Activated T-cell treated with anti-CD3 and anti-CD28 coated beads, Interleukin-2, amount 50 U/mL, for 4 hours (primary cell): ENCODE measurements at places on chromosomes 3 and 15.

GRCh38 chr3:23834082-23834870 lies 28.5 kb downstream of the UBE2E1 start:
- no peak for DNase-seq

GRCh38 chr3:188956839-188957489 lies 214.8 kb upstream of the TPRG1 start:
- DNase-seq: no peak

GRCh38 chr15:41490355-41490754 lies 3.3 kb upstream of the ITPKA start:
- no peak for DNase-seq

DNA sequence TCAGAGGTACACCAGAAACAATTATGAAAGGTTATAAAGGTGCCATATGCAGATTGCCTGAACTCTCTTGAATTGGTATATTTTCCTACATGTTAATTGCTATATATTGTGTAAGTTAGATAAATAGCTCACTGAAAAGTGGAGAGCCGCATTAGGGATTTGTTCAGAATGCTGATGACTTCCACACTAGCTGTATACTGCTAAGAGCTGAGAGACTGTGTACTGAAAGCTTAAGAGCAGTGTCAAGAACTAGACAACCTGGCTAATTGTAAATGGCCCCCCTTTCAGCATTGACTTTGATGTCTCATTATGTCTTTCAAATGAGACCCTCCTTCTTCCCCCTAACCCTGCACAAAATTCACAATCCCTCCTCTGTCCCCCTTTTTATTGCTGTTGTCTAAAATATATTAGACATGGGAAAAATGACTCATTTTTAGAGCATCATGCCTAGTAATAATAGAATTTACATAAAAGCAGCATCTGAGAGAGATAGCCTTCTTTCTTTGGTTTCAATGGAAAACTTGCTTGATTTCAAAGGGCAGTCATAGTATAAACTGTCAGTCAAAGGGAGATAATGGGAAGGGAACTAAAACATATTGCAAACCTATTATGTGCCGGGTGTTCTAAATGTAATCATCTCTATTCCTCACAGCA lies 34.7 kb upstream of the GREM1 start:
- DNase-seq: no peak

- DNase-seq: no peak
Observed at GRCh38 chr15:72116731-72117485, 1.0 kb downstream of the MYO9A start.

DNA sequence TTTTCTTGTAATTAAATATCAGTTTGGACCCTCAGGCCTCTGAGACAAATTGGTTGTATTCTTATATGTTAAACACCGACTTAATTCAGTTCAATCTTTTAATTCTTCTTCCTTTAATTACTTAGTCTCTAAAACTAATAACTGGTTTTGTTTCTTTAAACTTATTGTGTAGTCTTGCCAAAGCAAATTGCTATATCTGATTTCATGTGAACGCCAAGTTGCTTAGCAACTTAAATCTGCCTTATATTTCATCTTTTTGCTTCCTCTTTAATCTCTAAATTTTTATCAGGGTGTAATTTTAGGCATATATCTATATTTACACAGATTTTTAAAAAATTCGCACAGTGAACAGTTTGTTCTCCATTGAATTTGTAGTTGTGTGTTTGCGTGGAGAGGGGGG lies 82.2 kb downstream of the CADM2 start:
- no peak for DNase-seq

DNA sequence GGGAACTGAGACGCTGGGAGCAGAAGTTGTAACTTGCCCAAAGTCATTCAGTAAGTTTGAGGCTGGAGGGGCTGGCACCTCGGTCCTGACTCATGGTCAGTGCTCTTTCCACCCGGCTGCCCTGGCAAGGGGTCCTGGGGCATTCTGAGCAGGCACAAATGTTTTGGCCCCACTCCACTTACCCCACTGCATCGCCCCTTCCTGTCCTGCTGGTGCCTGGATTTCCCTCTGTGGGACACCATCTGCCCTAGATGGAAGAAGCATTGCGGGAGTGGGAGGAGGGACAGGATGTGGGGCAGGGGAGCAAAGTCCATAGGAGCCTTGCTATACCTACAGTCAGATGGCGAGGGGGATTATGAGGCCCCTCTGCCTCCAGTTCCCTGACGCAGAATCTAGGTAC lies 4.5 kb downstream of the CORO2B start:
- no peak for DNase-seq

- DNase-seq: no peak
Observed at GRCh38 chr3:32601722-32602121, 31.1 kb upstream of the DYNC1LI1 start.

- DNase-seq: no peak
Observed at GRCh38 chr3:98966862-98967546, 65.5 kb upstream of the DCBLD2 start.

- no peak for DNase-seq
Observed at GRCh38 chr3:161879470-161879869, 382.9 kb downstream of the OTOL1 start.

DNA sequence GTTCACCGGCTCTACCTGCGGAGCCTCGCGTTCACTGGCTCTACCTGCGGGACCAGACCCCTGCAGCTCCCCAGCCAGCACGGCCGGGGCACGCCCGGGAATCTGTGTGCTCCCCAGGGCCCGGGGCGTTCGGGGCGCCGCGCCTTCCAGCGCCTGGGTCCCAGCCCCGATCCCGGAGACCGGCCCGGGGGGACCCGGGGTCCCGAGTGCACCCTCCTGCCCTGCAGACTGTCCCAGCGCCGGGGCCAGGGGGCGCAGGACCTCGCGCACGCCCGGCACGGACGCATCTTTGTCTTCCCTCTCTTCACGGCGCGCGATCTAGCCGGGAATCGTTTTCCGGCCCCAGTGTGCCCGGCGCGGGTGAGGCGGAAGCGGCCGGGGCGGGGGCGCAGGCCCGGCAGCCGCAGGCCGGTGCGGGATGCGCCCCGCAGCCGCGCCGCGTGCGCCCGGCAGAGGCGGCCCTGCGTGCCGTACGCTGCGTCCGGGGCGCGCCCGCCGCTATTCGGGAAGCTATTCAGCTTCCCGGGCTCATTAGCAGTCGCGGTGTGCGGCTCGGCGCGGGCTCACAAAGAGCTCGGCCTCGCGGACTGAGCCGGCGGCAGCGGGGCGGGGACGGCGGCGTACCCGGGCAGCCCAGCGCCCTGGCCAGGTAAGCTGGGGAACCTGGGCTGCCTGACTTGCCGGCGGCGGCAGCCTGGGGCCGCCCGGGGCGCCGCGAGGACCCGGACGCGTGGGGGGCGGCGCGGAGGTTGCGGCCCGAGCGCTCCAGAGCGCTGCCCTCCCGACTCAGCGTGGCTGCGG lies at the start of gene APBA2:
Gene APBA2, plus strand, starts transcription at position 345 of the 801 bp plus-strand sequence. CDS start 167,911 bp downstream, outside the sequence.
- DNase-seq: peak; percentile 42

- DNase-seq: no peak
Observed at GRCh38 chr15:75203908-75204263, 2.2 kb downstream of the C15orf39 start.

- DNase-seq: no peak
Observed at GRCh38 chr3:51975852-51976549, 1.1 kb downstream of the ABHD14A start.

- no peak for DNase-seq
Observed at GRCh38 chr3:159937561-159938166, 51.0 kb upstream of the IL12A start.

- DNase-seq: no peak
Observed at GRCh38 chr3:152197937-152198336, 70.8 kb upstream of the MBNL1 start.

GRCh38 chr3:177377166-177377565 lies 179.9 kb upstream of the TBL1XR1 start:
- no peak for DNase-seq

GRCh38 chr3:178457511-178457910 lies 78.7 kb upstream of the KCNMB2 start:
- no peak for DNase-seq

DNA sequence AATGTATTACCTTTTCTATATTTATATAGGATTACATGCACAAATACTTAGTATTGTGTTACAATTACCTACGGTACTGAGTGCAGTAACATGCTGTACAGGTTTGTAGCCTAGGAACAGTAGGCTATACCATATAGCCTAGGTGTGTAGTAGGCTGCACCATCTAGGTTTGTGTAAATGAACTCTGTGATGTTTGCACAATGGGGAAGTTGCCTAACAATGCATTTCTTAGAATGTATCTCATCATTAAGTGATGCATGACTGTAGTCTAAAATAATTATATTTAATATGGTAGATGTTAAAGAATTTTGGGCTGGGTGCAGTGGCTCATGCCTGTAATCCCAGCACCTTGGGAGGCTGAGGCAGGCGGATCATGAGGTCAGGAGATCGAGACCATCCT lies 281.0 kb downstream of the KLF13 start:
- no peak for DNase-seq

- no peak for DNase-seq
Observed at GRCh38 chr3:162665684-162666391, 1169.2 kb downstream of the OTOL1 start.

DNA sequence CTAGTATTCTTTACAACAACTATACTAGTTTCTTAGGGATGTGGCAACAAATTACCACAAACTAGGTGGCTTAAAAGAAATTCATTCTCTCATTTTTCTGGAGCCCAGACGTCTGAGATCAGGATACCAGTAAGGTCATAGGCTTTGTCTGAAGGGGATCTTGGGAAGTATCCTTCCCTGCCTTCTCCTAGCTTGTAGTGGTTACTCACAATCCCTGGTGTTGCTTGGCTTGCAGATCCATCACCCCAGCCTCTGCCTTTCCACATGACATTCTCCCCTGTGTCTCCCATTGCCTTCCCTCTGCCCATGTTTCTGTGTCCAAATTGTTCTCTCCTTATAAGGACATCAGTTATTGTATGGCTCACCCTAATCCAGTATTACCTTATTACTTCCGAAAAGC lies 24.3 kb upstream of the CLDN1 start:
- DNase-seq: no peak

DNA sequence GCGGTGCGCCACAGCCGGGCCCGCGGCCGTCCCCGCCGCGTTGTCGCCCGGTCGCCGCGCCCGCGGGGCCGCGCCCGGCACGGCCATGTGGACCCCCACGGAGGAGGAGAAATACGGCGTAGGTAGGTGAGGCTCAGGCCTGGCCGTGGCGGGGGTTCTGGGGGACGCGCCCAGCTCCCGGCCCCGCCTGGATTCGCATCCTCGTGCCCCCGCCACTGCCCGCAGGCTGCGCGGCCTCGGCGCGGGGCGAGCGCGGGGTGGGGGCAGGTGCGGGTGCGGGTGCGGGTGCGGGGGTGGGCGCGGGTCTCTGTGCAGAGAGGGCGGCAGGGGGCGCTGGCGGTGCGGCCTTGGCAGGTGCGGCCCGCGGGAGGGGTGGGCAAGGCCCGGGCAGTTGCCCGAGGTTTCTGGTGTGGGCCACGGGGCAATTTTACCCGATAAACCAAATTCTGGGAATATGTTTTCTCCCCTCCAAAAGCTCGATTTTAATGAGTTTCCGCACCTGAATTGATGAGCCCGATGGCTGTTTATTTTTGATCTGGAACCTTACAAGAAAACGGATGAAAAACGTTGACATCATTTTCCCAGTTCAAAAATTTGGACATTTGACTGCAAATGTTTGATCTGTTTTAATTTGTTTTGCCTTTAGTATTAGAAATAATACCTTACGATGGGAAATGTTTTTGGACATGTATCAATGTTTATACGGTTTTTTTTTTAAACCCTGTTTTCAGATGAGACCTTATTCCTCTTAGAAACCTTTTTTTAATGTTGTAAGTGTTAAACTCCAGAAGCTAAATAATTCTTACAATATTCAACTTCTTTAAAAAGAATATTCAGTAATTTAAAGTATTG lies 678 bp downstream of the DOCK3 start:
- DNase-seq: peak; percentile 47

GRCh38 chr3:146177519-146177918 lies 16.5 kb upstream of the PLOD2 start:
- DNase-seq: no peak

DNA sequence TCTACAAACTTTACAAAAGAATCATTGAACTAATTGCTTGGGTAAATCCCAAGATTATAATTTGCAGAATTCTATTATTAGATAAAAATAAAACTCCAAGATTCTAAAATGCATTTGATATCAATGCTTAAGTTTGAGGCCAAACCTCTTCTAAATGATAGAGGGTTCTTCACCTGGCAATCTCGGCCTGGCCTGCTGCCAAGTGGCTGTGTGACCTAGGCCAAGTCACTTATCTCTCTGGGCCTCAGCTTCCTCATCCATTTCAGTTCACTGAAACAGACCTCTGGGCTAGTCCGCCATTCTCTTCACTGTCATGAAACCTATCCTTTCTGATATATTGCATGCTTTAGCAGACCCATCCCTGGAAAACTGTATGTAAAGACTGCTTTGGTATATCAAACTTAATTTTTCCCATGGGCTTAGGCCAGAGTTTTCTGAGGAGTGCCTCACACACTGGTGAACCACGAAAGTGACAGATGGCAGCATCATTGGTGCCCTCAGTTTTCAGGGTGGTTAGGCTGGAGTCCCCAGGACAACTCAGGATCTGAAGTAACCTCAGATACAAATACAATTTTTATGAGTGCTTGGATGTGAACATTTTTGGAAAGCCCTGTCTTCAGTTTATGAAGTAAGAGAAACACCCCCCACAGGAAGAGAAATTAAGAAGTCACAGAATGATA lies 21.8 kb downstream of the NUDT16 start:
- no peak for DNase-seq
